Inflammatory macrophage treated with lipopolysaccharide for 1 hour (primary cell): ENCODE measurements at places on chromosomes 4 and X.

DNA sequence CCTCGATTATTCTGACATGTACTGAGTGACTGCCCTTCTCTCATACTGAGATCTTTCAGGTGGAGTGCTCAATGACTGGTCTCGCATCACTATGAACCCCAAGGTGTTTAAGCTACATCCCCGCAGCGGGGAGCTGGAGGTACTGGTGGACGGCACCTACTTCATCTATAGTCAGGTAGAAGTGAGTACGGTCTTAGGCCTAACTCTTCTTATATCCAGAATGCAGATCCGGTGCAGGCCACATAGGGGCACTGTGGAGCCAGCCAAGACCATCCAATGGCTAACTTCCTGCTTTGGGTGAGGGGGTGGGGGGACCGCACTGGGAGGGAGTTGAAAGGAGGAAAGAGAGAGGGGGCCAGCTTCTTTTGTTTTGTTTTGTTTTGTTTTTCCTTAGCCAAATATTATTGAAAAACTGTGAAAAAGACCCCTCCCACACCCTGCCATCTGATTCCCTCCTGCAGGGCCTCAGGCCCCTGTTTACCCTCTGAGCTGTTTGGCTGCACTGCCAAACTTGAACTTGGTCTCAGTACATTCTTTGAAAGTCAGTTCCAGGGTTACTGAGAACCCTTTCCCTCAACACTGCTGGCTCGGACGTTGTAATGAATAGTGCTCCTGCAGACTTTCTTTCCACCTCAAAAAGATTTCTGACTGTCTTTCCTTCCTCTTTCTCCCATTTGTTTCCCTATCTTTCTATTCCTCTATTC lies 16.2 kb downstream of the AWAT2 start:
- DNase-seq = peak; percentile 12

DNA sequence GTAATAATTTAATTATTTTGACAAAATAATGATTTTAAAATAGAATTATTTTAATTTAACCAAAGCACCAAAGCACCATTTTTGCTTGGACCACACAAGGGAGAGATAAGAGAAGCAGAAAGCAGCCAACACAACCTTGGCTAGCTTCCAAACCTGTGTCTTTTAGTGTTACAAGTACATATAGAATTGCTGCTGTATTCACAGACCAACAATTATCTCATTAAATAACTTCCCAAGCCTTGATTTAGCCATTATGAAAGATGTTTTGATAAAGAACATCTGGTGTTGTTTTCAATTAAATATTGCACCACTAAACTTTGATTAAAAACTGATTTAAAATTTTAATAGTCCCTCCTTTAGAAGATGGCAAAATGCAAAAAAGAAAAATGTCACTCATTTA lies 14.0 kb upstream of the IGFBP7 start:
- no peak for DNase-seq

DNA sequence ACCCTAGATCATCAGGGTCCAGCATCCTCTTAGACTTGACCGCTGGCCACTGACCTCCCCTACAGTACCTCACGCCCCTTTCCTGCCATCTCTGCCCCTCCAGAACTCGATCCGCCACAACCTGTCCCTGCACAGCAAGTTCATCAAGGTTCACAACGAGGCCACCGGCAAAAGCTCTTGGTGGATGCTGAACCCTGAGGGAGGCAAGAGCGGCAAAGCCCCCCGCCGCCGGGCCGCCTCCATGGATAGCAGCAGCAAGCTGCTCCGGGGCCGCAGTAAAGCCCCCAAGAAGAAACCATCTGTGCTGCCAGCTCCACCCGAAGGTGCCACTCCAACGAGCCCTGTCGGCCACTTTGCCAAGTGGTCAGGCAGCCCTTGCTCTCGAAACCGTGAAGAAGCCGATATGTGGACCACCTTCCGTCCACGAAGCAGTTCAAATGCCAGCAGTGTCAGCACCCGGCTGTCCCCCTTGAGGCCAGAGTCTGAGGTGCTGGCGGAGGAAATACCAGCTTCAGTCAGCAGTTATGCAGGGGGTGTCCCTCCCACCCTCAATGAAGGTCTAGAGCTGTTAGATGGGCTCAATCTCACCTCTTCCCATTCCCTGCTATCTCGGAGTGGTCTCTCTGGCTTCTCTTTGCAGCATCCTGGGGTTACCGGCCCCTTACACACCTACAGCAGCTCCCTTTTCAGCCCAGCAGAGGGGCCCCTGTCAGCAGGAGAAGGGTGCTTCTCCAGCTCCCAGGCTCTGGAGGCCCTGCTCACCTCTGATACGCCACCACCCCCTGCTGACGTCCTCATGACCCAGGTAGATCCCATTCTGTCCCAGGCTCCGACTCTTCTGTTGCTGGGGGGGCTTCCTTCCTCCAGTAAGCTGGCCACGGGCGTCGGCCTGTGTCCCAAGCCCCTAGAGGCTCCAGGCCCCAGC lies 5.2 kb downstream of the FOXO4 start:
- no peak for DNase-seq

GRCh38 chr4:148151806-148152205 lies 290.4 kb downstream of the NR3C2 start:
- no peak for DNase-seq

DNA sequence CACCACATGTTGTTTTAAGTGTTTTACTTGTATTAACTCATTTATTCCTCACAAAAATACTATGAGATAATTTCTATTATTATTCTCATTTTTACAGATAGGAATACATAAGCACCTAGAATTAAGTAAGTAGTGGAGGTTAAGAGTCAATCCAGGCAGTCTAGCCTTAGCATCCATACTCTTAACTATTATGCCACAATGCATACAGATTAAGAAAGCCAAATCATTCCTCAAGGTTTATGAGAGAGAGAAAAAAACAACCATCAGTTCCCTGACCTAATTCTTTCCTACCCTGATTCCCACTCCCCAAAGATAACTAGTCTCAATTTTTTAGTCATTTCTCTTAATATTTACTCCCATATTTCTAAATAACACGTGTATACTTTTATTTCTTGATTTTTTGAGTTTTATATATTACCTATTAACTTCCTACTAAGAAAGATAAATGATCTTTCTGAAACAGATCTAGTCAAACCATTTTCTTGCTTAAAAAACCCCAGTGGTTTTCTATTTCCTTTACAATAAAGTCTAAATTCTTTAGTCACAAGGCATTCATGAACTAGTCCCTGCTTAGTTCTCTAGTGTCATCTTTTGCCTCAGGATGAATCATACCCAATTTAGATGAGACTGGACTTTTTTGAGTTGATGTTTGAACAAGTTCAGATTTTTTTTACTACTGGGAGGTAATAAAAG lies 16.0 kb downstream of the UBA6 start:
- no peak for DNase-seq

- no peak for DNase-seq
Observed at GRCh38 chr4:38013461-38014366, 53.5 kb downstream of the PTTG2 start.

GRCh38 chrX:50103176-50103575 lies 97.6 kb downstream of the AKAP4 start:
- DNase-seq = peak; percentile 30

- no peak for DNase-seq
Observed at GRCh38 chr4:2259036-2259540, 2.8 kb downstream of the MXD4 start.

DNA sequence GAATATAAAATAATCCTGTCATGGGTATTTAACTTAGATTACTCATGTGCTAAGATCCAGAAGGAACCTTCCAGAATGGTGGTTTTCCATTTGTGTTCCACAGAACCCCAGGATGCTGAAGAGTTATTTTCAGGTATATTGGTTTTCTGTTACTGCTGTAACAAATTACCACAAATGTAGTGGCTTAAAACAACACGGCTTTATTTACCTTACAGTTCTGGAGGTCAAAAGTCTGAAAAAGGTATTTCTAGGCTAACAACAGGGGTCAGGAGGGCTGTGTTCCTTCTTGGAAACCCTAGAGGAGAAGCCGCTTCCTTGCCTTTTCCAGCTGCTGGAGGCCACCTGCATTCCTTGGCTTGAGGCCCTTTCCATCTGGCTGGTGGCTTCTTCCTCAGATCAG lies 57.9 kb upstream of the HPSE start:
- no peak for DNase-seq

- DNase-seq = no peak
Observed at GRCh38 chr4:116577321-116577720, 508.1 kb downstream of the TRAM1L1 start.

- DNase-seq = no peak
Observed at GRCh38 chr4:2828758-2829181, 14.9 kb upstream of the ADD1 start.

GRCh38 chr4:16443504-16444088 lies 217.3 kb upstream of the TAPT1 start:
- DNase-seq = peak; percentile 57

GRCh38 chr4:140247237-140247636 lies 93.3 kb upstream of the MAML3 start:
- DNase-seq = no peak
